CD4-positive, alpha-beta T cell treated with Interleukin-4 for 1 hour (primary cell): ENCODE measurements at places on chromosomes 5 and 9.

- DNase-seq, result no peak
Measured at GRCh38 chr5:35762368-35762767, 94.3 kb upstream of the IL7R start.

DNA sequence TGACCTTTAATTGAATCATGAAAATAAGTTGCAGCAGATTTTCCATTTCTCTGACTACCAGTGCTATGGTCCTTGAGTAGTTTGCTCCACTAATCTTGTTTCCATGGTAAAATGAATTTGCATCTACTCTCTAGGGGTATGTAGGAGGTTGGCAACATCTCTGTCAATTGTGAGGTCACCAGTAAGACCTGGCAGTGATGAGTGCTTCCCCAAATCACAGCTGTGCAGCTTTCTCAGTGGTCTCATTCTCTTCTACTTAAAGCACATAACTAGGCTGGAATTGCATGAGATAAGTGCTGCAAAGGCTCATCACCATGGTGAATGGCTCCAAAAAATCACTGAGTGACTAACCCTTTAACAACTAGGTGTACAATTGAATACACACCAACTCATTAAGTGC, 36.3 kb downstream of the ADAMTS19 start:
- no peak for DNase-seq

- no peak for DNase-seq
Measured at GRCh38 chr5:1401536-1402138, 43.6 kb downstream of the SLC6A3 start.

- no peak for DNase-seq
Measured at GRCh38 chr5:115342590-115343377, 46.3 kb upstream of the CCDC112 start.

GRCh38 chr5:51806677-51807076, 423.4 kb downstream of the ISL1 start:
- DNase-seq, result no peak
